ENCODE measurements at places on chromosomes 6 and 20.

DNA sequence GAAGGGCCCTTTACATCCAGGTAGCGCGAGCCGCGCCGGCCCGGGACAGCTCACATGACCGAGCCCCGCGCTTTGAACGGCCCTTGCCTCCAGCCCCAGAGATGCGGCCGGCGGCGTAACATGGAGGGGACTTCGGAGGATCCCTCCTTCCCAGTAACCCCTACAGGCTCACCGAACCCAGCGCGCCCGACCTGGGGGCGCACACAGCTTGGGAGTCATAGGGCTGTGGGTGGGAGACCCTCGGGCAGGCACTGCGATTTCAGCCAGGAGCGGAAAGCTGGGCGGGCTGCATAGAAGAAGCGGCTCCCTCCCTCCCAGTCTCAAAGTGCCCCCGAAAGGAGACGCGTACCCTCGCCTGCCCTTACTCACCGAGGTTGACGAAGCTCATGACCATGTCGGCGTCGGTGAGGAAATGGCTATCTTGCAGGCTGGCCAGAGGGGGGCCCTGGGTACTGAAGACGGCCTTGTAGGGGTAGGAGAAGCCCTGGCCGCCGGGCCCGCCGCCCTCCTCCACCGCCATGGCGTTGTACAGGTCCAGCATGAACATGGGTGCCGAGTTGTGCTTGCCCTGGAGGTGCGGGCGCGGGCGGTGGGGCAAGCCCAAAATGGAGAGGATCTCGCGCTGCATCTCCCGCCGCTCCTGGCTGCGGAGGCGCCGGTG is 975 bp downstream of the BMP7 start:
- DNase-seq = no peak

DNA sequence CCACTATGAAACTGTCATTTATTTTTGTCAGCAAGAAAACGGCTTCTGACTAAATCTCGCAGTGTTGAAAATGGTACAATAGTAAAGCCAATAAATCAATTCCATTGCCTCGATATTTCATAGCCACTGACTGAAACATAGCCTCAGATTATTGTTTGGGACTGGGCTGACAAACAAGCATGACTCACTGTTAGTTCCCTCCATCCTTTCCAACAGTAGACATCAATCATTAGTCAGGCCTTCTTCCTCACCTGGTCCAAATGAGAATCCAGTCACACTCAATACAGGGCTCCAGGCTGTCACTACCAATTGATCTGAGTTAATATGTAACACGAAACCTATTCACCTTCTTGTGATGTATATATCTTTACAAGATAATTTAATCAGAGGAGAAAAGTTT is 66.1 kb downstream of the ADGRB3 start:
- no peak for DNase-seq

DNA sequence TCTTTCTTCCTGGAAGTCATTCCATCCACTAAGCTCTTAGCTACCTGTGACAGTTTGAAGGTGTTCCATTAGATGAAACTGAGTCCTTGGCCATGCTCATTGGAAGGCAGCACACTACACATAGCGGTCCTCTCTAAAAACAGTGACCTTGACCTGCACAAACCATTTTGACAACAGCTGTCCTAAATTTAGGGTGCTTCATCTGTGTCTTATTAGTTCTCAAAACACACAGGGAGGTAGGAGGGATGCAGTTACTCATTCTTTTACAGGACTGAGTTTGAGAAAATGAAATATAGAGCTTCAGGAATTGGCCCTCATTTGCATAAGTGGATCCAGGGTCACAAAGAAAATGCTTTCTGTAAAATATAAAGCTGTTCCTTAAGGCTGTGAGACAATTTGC is 20.4 kb upstream of the MAP3K4 start:
- no peak for DNase-seq

DNA sequence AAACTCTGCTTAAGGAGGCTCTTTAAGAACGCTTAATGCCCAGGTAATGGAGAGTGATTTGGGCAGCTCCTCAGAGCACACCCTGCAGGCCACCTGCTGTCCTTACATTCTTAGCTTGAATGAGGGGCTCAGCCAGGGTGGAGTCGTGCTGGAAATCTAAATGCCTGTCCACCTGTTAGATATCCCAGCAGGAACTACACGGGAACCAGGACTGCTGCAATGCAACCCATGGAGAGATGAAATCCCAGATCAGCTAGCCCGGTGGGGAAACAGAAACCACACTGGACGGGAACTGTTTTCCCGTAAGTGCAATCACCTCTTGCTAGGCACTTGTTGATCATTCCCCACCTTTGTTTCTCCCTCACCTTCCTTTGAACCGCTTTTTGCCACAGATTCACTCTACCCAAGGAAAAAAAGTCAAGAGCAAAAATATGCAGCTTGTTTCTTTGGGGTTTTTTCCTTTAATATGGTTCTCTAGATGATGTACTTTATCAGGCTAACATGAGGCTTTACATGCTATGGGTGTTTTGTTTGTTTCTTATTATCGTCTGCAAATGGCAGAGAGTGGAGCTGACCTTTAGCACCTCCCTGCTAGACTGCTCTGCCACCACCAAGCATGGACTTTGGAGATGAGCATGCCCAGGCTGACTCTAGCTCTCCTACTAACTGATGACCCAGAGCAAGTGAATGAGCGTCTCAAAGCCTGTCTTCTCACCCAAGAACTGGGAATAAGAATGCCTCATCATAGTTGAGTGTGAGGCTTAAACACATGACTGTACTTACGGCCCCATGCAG is 125.9 kb upstream of the TNFAIP3 start:
- no peak for DNase-seq

GRCh38 chr6:21099338-21100314 is 493.9 kb upstream of the SOX4 start:
- no peak for DNase-seq

- DNase-seq = no peak
Observed at GRCh38 chr20:20658871-20659431, 53.5 kb downstream of the RALGAPA2 start.
